Dorsolateral prefrontal cortex (tissue), 122 donors: ENCODE measurements at places on chromosomes 5 and 9.

DNA sequence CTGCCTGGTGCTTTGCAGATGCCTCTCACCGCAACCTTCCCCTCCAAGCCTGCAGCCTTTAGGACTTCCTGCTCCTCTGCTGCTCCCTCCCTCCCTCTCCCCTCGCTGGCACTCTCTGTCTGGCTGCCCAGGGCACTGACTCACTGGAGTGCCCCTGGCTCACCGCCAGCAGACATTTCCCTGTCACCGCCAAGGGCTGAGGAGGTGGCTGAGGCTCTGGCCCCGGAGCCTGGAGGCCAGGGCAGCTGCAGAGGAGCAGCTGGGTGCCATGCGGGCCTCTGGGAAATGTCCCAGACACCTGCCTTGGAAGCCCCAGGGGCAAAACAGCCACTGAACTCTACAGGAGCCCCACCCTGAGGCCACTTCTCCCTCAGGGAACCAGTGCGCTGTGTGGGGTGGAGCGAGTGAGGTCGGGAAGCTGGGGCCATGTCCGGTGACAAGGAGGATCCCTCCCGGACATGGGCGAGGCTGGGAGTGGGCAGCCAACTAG, 53.4 kb downstream of the TENT4A start:
- DNase-seq = peak; percentile 61

GRCh38 chr5:1800472-1801221, 560 bp upstream of the NDUFS6 start:
- DNase-seq = no peak

GRCh38 chr9:133980864-133981588, 11.1 kb downstream of the VAV2 start:
- no peak for DNase-seq

- no peak for DNase-seq
Observed at GRCh38 chr5:65268525-65268924, 213.2 kb downstream of the ADAMTS6 start.

GRCh38 chr5:79464695-79465332, 49.1 kb downstream of the HOMER1 start:
- DNase-seq = no peak
